ENCODE measurements at places on chromosomes 6 and 20.

GRCh38 chr6:119162134-119162775, 83.8 kb upstream of the FAM184A start:
- no peak for DNase-seq

- DNase-seq, result no peak
These were observed 38.2 kb downstream of the HLA-A start for GRCh38 chr6:29980511-29980910.

DNA sequence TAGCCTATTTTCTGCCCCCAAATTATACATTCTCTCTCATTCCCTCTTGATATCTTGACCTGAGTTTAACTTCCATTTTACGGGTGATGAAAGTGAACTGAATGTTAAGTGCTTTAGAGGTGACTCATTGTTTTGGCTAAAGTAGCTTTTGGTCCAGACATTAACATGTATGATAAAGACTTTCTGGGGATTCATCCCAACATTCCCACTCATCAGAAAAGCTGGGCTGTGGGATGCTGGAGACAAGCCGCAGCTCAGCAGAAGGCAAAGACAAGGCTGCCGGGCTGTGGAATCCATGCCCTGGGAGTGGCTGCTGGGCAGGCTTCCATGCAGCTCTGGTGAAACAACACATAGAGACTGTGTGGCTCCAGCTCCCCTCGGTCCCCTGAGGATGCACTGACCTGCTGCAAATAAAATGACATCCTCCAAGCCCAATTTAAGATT, 89.9 kb upstream of the SYNDIG1 start:
- DNase-seq, result no peak

GRCh38 chr6:143721642-143722041, 43.9 kb downstream of the PHACTR2 start:
- DNase-seq, result no peak

GRCh38 chr6:40011844-40012243, 77.6 kb upstream of the MOCS1 start:
- DNase-seq, result no peak

DNA sequence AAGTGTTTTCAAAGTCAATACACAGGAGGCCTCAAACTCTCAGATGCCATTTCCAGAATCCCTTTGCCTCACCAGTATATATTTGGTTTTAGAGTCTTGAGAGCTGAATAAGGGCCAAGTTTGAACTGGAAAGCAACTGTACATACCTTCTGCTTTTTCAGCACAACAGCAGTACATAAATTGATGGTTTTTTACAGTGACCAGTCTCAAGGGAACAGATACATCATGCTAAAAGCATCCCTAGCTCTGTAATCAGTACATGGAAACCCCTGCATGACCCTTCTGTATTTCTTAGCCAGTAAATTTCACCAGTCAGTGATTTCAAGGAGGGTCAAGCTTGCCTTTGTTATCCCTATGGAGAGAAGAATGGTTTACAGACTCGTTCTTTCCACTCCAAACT, 40.6 kb upstream of the ECHDC1 start:
- no peak for DNase-seq

DNA sequence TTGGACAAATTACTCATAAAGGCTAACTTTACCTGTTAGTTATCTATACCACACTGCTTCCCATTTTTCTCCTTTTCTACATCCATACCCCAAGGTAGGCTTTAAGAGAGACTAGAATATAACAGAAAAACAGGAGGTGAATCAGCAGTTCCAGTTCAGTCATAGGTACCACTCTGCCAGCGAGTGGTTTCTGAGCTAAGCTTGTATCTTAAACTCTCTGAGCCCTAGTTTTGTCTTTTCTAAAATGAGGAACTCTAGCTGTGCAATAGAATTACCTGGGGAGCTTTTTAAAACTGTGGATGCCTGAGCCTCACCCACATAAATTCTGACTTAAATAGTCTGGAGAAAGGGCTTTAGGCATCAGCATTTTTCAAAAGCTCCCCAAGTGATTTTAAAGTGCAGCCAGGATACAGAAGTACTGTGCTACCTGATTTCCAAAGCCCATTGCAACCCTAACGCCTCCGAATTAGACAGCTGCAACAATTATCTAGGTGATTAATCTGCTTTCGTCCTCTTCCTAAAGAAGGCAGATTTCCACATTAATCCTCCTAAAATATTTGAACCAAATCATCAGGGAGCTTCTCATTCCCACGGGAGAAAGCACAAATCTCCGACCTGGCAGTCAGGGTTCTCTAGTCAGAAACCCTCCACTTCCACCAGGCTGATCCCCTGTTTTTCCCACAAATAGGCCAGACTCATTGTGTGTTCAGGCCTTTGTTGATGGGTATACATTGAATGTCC, 37.4 kb upstream of the RPL7L1 start:
- no peak for DNase-seq

GRCh38 chr6:55528624-55529023, 50.4 kb downstream of the HMGCLL1 start:
- DNase-seq, result no peak

- DNase-seq, result no peak
These were observed 155.1 kb downstream of the CD83 start for GRCh38 chr6:14272737-14273085.

DNA sequence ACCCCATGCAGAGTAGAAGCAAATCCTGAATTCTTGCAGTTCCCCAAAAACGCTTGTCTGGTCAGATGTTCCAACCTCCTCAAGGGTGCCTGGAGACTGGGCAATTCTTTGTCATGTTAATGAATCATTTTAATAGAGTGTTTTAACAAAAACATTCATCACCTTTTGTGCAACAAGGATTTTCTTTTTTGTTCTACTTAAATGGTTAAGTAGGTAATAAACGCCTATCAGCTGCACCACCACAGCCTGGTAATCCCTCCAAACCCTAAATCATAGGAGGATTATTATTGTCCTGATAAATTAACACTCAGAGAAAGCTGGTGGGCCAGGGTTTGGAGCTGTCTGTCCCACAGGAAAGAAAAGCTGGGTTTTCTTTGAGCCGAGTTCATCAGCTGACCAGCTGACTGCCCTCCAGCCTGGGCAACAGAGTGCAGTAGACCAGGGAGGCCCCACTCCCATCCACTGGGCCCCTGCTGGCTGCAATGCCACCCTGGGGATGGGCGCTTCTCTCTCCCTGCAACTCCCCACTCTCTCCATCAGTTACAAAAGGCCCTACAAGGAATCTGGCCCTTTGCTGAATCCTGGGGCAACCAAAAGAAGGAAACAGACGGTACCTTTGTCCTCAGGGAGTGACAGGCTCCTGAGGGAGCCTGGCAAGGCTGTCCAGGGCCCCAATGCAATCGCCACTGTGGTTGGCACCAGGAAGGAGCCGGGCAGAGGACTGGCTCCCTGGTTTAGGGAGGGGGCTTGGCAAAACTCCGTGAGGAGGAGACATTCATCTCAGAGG, 23.1 kb upstream of the BMP7 start:
- no peak for DNase-seq

Data from stimulated activated CD8-positive, alpha-beta memory T cell treated with anti-CD3 and anti-CD28 coated beads, Interleukin-15, amount 100 ng/mL, for 1 hour (primary cell).